ENCODE measurements at places on chromosomes 12 and 14.

- DNase-seq, result no peak
These were observed 11.9 kb downstream of the TMTC3 start for GRCh38 chr12:88153959-88154358.

GRCh38 chr14:104821971-104822608 is 21.2 kb downstream of the ZBTB42 start:
- DNase-seq, result no peak

DNA sequence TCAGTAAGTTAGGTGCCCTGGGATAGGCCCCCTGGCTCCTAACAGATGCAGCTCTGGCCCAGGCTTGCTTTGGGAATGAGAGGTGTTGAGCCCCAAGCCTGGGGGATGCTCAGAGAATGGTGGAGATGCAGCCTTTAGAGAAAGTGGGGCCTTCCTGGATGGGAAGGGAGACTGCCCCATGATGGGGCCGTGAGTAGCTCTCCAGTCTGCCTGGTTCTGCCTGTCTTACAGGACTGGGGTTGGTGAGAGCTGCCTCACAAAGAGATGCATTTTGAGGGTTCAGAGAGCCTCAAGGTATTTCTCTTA is 523 bp upstream of the VRTN start:
- no peak for DNase-seq

GRCh38 chr14:80577599-80577998 is 363.9 kb downstream of the CEP128 start:
- DNase-seq, result no peak

DNA sequence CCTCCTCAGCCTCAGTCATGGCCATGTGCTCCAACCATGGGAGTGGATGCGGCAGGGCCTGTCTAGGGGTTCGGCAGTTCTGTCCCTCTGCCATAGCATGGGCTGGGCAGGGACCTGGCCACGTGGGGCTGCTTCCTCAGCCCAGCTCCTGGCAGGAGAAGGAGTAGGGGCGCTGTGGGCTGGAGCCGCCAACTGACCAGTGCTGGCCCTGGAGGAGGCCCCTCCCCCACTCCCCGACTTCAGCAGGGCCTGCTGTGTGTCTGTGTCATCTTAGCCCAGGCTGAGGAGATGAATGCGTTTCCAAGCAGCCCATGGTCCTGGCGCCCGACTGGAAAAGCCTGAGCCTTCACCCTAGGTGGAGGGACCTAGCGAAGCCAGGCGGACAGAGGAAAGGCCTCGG is 2.7 kb upstream of the PACS2 start:
- no peak for DNase-seq

- DNase-seq, result no peak
These were observed 4.4 kb downstream of the MYF6 start for GRCh38 chr12:80711866-80712265.

DNA sequence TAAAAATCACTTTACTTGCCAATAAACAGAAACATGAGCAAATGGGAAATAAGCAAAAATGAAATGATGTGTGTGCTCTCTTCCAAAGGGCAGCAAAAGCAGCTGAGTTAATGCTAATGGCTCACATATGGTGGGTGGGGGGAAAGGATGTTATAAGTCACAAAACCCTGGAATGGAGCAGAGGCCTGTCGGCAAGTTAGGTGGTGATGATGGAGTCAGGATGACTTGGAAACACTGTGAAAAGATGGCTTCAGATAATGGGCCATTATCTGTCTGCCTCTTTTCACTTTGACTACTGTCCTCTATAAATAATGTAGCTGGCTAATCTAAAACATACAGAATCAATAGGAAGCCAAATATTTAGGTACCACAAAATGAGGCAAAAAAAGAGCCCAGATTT is 228.7 kb downstream of the APAF1 start:
- no peak for DNase-seq

GRCh38 chr12:120141336-120141735 is 24.8 kb upstream of the RAB35 start:
- DNase-seq, result no peak

GRCh38 chr12:52658196-52658595 is 6.2 kb upstream of the KRT2 start:
- DNase-seq, result no peak

DNA sequence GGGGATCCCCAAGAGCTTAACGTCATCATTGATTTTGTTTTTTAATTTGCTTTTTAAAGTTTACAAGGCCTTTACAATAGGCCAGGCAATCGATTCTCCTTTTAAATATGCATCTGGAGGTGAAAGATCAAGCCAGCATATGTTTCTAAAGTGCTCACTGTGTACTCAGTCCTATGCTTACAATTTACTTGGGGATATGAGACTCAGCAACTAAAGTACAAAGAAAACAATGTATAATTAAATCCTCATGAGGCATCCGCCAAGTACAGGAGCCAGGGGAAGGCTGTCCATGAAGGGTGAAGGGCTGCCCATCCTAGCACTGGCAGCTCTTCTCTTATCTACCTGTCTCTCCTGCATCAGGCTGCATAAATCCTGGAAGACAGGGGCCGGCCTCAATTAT is 11.8 kb downstream of the CCDC92 start:
- DNase-seq, result no peak

GRCh38 chr14:97299661-97300060 is 502.5 kb downstream of the VRK1 start:
- no peak for DNase-seq

DNA sequence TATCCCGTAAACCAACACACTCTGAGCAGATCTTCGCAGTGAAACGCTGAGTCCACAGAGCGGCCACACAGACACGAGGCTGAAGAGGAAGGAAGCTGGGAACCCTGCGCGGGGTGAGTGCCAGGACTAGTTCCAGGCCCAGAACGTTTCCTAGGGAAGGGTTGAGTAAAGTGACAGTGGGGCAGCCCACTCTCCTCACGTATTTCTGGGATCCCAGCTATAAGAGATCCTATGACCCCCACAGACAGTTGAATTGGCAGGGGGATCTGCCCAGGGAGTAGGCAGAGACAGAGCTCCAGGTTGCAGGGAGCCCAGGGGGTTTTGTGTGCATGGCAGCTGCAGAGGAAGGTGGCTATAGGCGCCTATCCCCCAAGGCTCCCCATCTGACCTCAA is 51.1 kb downstream of the GTF2A1 start:
- no peak for DNase-seq

DNA sequence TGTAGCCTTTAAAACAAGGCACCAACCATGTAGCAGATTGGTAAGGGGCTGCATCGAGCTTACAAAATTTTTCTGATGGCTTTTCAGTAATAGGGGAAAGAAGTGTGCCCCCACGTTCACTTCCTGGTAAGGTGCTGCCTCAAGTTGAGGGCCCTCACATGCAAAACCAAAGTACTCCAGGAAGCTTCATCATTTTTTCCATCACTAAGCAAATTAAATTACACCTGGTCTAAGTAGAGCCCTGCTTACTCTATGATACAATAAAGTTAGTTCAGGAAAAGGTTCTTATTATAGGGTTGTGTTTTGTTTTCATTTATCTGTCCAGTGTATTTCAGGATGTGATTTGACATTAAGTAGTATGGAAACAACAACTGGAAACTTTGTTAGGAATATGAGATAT is 15.0 kb upstream of the AKAP5 start:
- no peak for DNase-seq

DNA sequence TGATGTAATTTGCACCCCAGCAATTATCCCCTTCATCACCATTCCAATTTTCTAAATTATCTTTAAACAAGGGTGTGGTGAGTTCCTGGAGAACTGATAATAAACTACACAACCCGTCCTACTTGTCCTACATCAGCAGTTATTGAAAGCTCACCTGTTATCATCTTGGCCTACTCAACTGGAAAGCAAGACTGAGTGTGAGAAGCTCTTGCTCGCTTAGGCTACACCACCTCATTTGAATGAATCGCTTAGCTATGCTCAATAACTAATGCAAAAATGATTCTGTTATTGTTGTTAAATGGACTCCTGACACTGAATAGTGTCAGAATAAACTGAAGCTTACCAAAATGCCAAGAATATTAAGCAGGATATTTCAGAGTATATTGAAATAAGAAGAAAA is 115.4 kb upstream of the BTG1 start:
- DNase-seq, result no peak

GRCh38 chr14:31596342-31597095 is 35.3 kb downstream of the NUBPL start:
- no peak for DNase-seq

DNA sequence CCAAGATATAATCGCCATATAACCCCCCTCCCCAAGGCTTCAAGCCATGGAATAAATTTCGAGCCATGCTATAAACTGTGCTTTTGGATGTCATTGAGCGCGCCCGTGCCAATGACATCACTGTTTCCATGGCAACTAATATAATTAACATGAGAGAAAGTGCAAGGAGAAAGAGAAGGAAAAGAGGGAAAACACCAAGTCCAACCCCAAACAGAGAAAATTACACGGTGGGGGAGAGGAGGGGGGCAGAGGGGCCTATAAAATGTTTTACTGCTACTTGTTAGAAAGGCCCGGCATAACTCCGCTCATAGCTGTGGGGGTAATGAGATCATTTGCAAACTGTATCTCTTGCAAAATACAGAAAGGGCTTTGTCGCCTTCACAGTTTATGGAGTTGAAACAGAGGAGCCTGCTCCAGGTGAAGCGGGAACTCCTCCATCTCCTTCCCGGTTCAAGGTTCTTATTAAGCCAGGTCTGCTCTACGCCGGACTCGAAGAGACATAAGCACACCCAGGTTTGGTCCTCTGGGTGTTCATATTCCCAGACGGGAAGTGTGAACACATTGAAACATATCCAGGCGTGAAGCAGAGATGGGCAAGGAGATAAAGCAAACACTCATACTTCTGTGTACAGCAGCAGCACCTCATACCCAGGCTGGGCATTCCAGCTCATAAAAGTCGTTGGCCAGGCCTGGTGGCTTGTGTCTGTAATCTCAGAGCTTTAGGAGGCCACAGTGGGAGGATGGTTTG is 99.1 kb upstream of the MAP1LC3B2 start:
- no peak for DNase-seq

GRCh38 chr14:57846596-57846995 is 19.3 kb downstream of the SLC35F4 start:
- no peak for DNase-seq

GRCh38 chr12:18813753-18814152 is 75.8 kb downstream of the CAPZA3 start:
- DNase-seq, result no peak

- DNase-seq, result no peak
These were observed 8.1 kb downstream of the AEBP2 start for GRCh38 chr12:19447386-19447785.

DNA sequence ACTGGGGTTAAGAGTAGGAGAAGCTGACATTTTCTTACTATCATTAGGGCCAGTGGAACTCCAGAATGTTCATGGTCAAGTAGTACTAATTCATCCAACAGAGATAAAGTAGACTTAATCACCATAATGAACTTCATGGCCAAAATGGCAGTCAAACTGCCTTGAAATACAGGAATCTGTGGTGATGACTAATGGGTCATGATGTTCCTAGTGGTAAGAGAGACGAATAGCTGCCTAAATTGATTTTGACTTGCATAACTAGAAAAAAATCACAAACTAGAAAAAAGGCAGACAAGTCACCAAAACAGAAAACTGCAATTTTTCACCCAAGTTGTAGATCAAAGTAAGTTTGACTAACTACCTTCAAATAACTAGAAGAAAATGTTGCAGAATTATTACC is 138.5 kb downstream of the MGAT4C start:
- no peak for DNase-seq

GRCh38 chr14:29937116-29937515 is 9.5 kb upstream of the PRKD1 start:
- DNase-seq, result no peak

- DNase-seq, result no peak
These were observed 93.5 kb downstream of the NUAK1 start for GRCh38 chr12:106045251-106045674.

DNA sequence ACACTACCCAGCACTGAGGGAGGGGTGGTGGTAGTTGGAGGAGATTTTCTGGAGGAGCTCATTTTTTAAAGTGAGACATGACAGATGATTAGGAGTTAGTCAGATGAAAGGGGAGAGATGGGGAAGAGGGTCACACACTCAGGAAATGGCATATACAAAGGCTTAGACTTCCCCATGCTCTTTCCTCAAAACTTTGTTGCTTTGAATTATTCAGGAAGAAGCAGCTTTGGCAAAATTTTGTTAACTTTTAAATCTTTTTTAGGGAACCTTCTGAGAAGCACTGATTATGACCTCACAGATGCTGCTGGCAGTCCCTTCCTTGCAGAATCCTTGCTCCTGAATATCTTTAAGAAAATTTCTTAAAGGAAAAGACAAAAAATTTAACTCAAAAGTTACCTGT is 19.8 kb downstream of the ALDH6A1 start:
- DNase-seq, result no peak

- no peak for DNase-seq
These were observed 445.4 kb upstream of the OR4E1 start for GRCh38 chr14:22118899-22119477.

DNA sequence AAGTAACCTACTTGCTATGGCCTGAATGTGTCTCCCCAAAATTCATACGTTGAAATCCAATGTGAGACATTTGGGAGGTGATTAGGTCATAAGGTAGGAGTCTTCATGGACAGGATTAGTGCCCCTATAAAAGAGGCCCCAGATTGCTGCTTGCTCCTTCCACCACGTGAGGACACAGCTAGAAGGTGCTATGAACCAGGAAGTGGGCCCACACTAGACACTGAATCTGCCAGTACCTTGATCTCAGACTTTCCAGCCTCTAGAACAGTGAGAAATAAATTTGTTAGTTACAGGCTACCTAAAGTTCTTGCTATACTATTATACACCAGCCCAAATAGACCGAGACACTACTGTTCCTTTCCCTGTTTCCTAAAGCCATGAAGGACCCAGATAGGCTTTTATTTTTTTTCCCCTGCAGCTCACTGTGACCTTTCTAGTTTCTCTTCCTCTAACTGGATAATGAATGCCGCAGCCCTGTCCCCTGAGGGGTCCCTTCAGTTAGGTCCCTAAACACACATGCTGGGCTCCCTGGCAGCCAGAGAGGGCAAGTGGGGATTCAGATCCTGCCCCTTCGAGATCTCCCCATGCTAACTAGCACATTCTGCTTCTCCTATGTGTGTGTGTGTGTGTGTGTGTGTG is 19.3 kb downstream of the SLC25A3 start:
- DNase-seq, result no peak

DNA sequence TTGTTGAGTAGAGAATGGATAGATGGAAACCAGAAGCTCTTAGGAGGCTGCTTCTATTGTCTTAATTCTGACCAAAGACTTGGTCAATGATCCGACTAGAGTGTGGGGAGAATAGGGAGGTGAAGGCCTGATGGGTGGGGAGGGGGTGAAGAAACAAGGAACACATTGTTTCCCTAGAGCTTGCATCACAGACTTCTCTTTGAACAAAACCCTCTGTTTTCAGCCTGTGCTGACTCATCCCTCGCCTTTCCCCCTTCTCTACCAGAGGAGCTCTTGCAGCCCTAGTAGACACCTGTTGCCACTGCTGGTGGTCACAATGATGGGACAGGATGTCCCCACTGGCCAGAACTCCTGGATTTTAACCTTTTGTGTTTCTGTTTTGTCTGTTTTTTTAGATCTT is 46.8 kb upstream of the CISTR start:
- no peak for DNase-seq

GRCh38 chr12:100953217-100953616 is 158.6 kb downstream of the ANO4 start:
- DNase-seq, result no peak
